ENCODE measurements at places on chromosomes 4 and X. TPM values are rescaled to one million over a fixed set of nuclear protein-coding genes. Genes with fewer than 3 reads are reported as not detected.

The GPC4 gene
- total RNA-seq = 1.4 TPM

The PIM2 gene
- total RNA-seq = 14.9 TPM

The ASB5 gene
- total RNA-seq = not detected

The ZNF732 gene
- not detected for total RNA-seq

The GAGE13 gene
- not detected for total RNA-seq

DNA sequence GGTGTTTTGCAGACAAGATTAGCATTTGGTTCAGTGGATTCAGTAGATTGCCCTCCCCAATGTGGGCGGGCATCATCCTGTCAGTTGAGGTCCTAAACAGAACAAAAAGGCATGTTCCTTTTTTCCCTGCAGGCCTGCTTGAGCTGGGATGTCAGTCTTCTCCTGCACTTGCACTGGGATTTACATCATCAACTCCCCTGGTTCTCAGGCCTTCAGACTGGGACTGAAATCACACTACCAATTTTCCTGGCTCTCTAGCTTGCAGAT is 278.9 kb upstream of the FTHL17 start:
- no peak for DNase-seq

DNA sequence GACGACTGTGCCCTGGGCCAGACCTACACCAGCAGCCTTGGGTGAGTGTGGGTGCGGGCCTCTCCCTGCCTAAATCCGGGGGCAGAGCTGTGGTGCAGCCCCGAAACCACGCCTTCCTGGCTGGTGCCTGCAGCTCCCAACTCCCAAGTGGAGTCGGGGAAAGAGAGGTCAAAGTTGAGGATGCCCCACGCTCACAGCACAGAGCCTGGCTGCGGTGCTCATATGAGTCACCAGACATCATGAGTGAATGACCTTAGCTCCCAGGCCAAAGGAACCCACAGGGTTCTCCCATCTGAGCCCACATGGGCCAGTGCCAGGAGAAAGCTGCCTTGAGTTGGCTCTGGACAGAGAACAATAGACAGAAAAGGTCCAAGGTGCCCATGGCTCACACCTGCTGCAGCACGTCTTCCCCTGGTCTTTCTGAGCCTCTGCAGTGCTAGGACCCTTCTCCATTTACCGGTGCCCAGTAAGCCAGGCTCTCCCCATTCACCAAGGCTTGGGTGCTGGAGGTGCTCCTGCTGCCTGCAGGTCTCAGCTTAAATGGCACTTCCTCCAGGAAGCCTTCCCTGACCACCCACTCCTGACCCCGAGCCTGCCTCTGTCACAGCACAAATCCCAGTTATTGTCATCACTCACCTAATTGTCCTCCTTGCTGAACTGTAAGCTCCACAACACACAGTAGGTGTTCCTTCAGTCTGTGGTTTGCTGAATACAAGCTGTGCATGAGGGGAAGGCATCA is 224.2 kb downstream of the AFAP1 start:
- DNase-seq = no peak

DNA sequence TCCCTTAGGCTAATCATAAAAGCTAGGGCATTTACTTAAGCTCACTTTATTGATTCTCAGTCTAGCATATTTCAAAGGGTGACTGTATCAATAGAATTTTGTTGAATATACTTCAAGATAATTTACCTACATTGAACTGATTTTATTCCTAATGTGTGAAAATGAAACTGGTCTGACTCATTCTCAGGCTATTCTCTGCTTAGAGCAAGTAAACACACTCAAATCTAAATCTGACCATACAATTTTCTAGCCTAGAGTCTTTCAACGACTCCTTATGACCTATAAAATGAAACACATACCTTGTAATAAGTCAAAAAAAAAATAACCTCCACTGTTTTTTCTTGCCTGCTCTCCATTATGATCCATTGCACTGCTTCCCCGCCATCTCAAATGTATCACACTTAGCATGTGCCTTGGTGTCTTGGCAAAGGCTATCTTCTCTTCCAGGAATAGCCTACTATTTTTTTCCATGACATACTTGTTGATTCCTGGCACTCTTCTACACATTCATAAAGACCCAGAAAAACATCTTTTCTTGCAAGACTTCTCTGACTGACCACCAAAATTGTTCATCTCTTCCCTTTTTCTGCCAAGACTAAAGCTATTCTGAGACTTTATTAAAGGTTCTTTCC is 965.1 kb upstream of the HS3ST1 start:
- DNase-seq = no peak
